ENCODE measurements at places on chromosomes 13 and 19.

- DNase-seq = no peak
These were observed 155.6 kb upstream of the IRS2 start for GRCh38 chr13:109941951-109942350.

GRCh38 chr13:42275506-42275905 lies 3.6 kb downstream of the AKAP11 start:
- peak; percentile 51 for DNase-seq

- DNase-seq = no peak
These were observed 7.2 kb downstream of the GAS6 start for GRCh38 chr13:113856716-113857065.

DNA sequence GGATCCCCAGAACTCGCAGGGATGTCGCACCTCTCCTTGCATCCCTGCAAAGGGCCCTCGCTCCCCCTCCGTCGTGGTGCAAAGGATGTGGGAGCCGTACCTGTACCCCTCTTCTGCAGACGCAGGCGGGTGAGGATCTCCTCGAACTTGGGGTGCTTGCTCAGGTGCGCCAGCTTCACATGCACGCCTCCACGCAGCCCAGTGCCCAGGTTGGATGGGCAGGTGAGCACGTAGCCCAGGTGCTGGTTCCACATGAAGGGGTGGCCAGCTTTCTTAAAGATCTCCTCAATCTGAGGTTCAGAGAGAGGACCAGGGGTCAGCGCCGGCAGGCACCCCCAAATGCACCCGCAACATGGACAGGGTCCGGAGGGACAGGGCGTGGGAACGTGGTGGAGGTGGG lies 15.3 kb downstream of the CKM start:
- no peak for DNase-seq

DNA sequence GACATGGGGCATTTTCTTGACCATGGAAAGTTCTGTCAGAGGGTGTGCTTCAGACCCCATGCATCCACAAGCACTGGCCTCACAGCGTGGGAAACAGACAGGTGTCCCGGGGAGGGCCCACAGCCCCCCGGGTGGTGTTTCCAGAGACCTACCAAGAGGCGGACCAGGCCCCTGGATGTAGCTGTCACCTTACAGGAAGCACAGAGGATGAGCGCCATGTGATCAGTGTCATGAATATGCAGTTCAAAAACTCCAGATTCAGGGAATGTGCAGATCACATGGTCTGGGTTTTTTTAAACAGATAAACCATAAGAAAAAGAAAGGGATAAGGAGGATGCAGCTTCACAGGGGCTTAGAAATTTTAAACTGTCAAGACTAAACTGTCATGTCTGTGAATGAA lies 61.0 kb upstream of the SPATA13 start:
- DNase-seq = no peak

DNA sequence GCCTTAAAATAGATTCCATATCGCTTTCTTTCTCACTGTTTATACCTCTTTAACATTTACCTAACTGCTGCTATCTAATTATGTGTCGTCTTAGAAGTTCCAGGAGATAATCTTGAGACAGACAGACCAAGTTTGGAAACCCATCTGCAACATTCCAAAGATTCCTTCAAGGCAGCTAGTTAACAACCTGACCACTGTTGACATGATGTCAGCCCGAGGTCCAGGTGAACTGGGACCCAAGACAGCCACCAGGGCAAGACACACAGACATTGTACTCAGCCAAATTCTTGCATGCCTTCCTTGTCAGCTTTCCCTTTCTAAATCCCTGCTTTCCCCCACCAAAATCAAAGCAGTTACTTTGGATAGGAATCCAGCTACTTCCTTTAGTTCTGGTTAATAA lies 1476.5 kb upstream of the PRR20A start:
- no peak for DNase-seq

GRCh38 chr19:56896095-56896494 lies 55.6 kb upstream of the PEG3 start:
- DNase-seq = no peak

DNA sequence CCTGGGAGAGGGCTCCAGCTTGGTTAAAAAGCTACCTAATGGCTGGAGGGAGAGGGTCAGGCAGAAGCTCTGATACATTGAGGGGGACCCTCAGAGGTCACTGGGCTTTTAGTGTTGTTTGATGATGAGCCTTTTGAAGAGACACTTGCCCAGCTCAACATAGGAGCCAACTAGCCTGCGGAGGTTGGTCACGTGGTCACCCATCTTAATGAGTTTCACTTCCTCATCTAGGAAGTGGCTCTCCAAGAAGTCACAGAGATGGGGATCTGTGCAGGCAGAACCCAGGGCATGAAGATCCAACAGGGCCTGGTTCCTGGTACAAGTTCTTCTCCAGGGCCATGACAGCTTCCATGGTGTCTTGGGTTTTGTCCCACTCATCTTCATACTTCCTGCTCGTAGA lies 33.4 kb downstream of the IPO5 start:
- DNase-seq = peak; percentile 84

- no peak for DNase-seq
These were observed 9.8 kb downstream of the MVB12A start for GRCh38 chr19:17429641-17430113.

GRCh38 chr19:12194827-12195731 lies 32.2 kb downstream of the ZNF136 start:
- no peak for DNase-seq

GRCh38 chr19:29559743-29560142 lies 33.9 kb downstream of the VSTM2B start:
- no peak for DNase-seq

Data from Karpas-422 (cell line).